NCI-H1105 treated with DMSO at 0.1 percent for 48 hours (cell line): ENCODE measurements at places on chromosomes 7 and 10.

- no peak for DNase-seq
Observed at GRCh38 chr10:132631338-132631735, 93.8 kb downstream of the INPP5A start.

GRCh38 chr7:79897166-79897565 lies 237.5 kb upstream of the GNAI1 start:
- DNase-seq: no peak

DNA sequence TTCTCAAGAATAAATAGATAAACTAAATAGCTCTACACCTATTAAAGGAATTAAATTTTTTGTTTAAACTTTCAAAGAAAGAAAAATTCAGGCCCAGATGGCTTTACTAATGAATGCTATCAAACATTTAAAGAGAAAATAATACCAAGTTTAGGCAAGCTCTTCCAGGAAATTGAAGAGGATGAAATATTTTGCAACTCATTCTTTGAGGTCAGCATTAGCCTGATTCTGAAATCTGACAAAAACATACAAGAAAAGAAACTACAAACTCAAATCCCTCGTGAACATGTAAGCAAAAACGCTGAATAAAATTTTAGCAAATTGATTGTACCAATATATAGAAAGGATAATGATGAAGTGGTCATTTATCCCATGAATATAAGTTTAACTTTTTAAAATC lies 93.4 kb downstream of the RTKN2 start:
- DNase-seq: no peak

DNA sequence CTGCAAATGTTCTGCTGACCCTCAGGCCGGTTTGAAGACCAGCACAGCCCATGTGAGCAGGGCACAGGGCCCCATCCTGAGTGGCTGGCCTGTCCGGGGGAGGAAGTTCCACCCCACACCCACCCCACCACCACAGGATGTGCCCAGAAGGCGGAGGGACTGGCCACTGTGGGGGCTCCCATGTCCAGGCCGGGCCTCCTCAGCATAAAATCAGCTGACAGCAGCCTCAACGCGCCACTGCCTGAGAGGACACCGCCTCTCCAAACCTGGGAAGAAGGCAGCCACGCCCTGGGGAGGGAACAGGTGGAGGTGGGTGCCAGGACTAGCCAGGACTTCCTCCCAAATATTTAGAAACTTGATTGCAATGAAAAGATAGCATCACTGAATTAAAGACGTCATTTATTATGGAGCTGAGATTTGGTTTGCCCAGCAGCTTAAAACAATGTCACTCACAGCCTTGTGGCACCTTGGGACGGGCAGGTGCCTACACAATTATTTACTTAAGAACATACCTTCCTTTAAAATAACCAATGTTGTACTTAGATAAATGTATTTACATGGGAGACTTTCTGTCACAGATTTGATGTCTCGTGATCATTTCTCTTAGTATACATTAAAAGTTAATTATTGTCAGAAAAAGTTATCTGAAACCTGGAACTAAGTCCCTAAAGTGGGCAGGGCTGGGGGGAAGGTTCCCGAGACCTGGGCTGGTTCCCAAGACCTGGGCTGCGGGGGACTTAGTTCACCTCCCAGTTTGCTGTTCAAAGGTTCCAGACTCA lies 27.3 kb upstream of the FAM20C start:
- no peak for DNase-seq

- no peak for DNase-seq
Observed at GRCh38 chr7:154592388-154592787, 410.5 kb downstream of the PAXIP1 start.

DNA sequence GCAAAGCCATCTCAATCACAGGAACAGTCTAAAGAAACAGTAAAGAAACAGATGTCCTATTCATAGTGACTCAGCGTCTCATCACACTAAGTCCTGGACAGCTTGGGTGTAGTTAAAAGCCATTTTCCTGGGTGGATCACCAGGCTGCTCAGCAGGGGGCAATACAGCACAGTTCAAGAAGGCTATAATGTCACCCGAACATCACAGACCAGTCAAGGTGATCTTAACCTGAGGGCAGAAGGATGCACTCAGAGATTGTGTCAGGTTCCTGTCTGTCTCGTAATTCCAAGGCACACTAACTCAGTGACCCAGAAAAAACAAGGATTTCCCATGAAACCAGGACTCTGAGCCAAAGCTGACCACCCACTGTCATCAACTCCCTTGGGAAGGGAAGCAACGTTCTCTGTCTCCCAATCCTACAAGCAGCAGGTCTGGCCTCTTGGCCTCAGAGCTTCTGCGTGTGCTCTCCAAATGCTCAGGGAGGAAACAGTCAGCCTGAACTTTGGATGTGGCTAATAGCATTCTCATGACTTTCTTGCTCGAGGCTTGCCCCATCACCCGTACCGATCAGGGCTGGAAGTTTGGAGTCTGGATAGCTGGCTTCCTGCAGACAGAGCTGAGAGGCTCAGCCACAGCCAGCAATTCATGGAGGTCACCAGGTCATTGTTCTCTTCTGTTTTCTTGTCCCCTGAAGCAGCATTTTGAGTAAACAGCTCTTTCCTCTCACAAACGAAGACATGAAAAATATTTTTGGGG lies 90.4 kb upstream of the FAM171A1 start:
- DNase-seq: no peak

DNA sequence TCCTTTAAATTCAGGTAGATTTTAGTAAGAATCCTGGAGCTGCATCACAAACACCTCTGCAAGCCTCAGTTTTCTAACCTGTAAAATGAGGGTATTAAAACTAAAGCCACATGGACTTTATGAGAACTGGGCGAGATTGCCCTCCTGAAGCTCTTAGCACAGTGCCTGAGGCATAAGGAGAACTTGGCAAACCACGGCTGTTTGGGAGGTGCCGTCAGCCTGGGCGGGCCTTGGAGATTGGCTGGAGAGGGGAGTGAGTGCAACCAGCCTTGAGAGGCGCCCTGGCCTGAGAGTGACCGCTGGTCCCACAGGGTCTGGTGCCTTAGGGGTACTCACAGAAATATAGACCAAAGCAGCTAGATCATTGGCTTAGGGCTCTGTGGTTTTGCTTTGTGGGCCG lies 5.4 kb upstream of the TNS3 start:
- no peak for DNase-seq

DNA sequence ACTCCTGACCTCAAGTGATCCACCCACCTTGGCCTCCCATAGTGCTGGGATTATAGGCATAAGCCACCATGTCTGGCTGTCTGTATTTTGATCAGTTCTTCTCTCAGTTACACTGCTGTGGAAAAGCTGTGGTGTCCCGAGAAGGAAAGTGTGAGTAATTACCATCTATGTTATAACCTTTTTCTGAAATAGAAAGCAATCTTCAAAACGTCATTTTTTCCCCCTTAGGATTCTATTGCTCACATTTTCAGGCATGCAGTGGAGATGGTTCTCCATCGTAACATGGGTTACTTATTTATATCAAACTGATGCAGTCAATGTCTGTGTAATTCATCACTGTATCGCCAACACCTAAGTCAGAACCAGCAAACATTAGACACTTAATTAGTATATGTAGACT lies 103.5 kb upstream of the FAM3C start:
- DNase-seq: no peak

GRCh38 chr10:112526139-112526538 lies 79.1 kb downstream of the VTI1A start:
- no peak for DNase-seq

- DNase-seq: peak; percentile 90
Observed at GRCh38 chr7:22251281-22251680, 105.7 kb downstream of the RAPGEF5 start.

DNA sequence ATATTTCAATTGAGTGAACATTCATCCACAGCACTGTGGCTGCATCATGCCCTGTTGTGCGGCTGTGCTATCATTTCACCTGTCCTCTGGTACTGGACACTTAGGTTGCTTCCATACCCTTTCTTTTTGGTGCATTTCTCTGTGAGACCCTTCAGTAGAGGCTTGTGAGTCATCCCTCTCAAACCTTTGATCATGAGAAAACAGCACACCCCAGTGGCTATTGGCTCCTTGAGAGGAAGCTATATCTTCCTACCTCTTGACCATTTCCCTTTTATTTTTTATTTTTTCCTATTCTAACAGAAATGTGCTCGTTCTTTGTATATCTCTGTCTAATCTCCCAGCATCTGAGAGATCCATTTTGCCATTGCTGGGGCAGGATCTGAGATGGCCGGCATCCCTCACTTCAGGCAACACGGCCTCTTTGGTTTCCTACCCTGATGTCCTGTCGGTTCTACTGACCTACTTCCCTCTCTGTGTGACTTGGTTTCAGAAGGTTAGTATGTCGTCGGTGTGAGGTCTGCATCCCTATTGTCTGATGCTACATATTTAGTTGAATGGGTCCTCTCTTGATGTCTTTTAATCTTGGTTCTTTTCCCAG lies 23.8 kb upstream of the PIK3AP1 start:
- DNase-seq: no peak

GRCh38 chr7:28020302-28020940 lies 160.2 kb downstream of the JAZF1 start:
- DNase-seq: peak; percentile 86

DNA sequence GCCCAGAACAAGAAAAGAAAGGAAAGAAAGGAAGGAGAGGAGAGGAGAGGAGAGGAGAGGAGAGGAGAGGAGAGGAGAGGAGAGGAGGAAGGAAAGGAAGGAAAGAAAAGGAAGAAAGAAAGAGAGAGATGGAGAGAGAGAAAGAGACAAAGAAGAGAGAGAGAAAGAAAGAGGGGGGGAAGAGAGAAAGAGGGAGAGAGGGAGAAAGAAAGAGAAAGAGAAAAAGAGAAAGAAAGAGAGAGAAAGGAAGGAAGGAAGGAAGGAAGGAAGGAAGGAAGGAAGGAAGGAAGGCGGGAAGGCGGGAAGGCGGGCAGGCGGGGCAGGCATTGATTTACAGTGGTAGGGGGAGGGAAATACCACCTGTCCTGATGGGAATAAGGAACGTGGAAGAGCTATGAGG lies 92.7 kb downstream of the DNAJC1 start:
- no peak for DNase-seq

DNA sequence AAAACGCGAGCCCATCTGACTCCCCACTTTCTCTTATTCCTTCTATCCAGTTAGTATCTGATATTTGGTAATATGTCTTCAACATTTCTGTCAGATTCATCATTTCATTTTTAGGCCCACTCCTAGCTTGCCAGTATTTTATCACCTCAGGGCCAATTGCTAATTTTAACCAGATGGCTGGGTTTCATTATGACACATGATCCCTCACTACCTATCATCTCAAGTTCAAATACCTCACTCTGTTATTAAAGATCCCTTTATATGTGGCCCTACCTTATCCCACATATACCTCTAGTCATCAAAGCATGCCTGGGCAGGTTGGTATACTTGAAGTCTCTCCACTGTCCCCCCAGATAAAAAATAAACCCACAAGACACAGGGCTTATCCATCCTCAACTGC lies 104.9 kb downstream of the RNLS start:
- no peak for DNase-seq

DNA sequence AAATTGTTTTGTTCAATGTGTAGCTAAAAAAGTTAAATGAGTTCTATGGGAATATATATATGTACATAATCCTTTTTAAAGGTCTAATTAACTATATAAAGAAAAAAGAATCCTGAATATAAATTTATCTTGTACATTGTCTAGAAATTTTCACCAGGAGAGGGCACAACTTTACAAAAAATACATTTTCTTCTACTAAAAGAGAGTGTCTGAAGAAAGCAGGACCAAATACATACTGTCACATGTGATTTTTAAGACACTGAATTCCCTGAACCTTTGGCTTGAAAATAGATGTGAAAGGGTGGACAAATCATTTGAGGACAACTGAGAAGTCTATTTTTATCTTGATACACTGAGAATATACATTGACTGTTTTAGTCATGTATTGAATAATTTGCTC lies 204.3 kb downstream of the DGKB start:
- DNase-seq: no peak

DNA sequence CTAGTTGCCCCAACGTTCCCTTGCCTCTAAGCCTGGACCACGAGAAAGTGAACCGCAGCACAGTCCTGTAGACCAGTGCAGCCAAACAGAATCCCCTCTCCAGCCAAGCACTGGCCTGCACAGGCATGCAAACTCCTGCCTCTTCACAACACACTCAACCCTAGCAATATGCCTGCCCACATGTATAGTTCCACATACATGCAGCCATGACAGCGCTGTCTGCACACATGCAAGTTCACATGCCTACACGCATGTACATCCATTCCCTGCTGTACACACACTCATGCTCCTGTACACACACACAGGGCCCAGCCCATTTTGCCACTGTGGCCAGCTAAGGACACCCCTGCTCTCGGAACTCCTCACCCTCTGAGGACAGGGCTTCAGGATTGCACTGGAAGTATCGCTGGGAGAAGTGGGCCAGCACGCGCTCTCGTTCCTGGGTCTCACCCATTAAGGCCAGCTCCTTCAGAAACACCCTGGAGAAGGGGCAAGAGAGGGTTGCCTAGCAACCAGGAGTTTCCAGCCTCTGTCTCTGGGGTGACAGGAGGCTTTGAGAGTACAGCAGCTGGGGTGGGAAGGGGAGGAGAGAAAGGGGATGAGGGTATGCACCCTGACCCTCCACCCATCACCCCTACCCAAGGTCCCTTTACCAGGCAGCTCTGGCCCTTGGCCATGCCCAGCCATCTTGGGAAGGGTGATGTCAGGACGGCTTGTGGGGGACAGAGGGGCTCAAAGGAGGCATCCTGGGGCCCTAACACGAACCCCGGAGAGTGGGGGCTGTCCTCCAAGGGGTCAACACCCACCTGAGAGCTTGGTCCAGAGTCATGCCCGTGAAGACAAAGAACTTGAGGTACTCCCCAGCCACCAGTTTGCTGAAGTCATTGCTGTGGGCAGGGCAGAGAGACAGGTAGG lies 7.0 kb downstream of the PSD start:
- DNase-seq: no peak

DNA sequence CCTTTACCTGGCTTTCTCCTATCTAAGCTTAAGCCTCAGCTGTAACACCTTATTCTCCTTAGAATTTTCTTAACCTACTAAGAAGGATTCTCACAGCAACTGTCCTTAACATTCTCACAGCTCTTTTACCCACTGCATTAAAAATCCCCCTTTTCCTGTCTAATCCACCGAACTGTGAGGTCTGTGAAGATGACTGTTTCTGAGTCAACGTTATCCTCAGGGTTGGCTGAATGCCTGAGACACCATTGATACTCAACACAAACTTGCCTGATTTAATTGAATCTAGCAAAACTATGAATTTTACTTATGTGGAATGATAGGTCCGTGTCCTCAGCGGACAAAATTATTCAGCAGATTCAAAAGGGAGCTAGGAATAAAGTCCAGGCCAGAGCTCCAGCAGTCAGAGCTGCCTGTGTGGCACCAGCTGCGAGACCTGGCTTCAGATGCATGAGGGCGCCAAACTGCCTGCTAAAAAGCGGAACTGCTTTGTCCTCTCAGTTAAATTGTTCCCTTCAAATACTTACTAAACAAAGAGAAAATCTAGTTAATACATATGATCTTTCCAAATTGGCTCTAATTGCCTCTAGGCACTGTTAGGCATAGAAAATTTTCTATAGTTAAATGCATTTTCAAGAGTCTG lies 33.4 kb upstream of the VWDE start:
- peak; percentile 100 for DNase-seq

DNA sequence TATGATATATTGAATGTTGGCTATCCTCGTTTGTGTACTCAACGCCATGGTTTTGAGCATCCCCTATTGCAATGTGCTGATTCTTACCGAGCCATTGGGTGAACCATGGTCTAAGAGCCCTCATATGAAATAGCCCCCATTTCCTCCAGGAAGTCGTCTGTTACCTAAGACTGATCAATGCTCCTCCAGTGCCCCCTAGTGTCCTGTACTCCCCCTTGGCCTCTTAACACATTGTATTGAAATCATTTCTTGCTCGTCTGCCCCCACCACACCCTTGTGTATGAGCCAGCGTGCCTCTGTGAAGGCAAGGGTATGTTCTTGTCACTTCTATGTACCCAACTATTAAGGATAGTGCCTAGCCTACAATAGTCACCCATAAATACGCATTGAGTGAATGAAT lies 11.2 kb upstream of the SLC35B4 start:
- DNase-seq: peak; percentile 56
